Left lung (tissue), 14 donors: ENCODE measurements at places on chromosomes 6 and 20.

- H3K27me3 ChIP-seq: no peaks in the 10 kb centered on the region
- DNase-seq: no peak
- no peaks in the 10 kb centered on the region for H3K4me1 ChIP-seq
- H3K4me3 ChIP-seq: no peak overlapping the region
These were observed 56.1 kb upstream of the THEMIS start for GRCh38 chr6:127956956-127957355.

GRCh38 chr6:36154286-36154685 lies 24.0 kb downstream of the MAPK13 start:
- no peak overlapping the region for H3K4me3 ChIP-seq
- peaks cover 10% of the 10 kb centered on the region for H3K4me1 ChIP-seq
- H3K27me3 ChIP-seq: no peaks in the 10 kb centered on the region
- DNase-seq: no peak
- H3K36me3 ChIP-seq: no peaks in the 10 kb centered on the region

DNA sequence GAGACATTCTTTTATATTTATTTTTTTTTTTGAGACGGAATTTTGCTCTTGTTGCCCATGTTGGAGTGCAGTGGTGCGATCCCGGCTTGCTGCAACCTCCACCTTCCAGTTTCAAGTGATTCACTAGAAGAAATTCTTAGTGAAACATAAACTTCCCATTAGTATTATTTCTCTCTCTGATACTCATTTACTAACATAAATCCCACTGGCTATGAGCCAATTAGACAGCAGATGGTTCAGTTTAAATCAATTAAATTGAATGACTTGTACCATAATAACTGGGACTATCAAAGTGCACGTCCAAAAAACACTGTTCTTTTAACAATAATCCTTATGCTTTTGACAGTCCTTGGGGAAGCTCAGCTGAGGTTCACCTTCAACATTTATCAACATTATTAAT lies 111.2 kb upstream of the PTCHD4 start:
- H3K4me3 ChIP-seq: no peak overlapping the region
- H3K36me3 ChIP-seq: no peaks in the 10 kb centered on the region
- no peaks in the 10 kb centered on the region for H3K4me1 ChIP-seq
- no peak overlapping the region for H3K27ac ChIP-seq
- DNase-seq: no peak
- H3K27me3 ChIP-seq: no peaks in the 10 kb centered on the region

DNA sequence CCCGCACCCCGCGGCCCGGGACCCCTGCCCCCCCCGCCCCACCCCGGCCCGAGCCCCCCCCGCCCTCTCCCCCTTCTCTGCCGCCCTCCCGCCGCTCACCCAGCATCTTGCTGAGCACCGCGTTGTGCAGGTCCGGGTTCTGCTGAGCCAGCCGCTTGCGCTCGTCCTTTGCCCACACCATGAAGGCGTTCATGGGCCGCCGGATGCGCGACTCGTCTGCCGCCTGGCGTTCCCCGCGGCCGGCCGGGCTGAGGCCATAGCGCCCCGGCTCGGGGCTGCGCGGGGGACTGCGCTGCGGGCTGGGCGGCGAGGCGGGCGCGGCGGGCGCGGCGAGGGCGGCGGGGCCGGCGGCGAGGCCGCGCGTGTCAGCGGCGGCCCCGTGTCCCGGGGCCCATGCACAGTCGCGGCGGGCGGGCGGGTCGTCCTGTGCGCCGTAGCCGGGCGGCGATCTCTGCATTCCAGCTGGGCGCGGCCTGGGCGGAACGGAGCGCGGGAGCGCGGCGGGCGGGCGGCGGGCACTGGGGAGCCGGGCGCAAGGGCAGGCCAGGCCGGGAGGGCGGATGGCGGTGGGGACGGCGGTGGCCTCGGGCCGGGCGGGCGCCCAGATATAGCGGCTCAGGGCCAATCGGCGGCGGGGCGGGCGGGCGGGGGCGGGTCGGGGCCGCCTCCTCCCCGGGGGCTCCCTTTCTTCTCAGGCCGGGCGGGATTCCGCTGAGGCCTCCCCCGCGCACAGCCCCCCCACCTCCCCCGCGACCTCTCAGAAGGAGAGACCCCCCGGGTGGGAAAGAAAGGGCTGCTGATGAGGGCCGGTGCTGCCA lies at the start of gene SOX18:
TSS of gene SOX18 (minus strand) at position 580 of the 818 bp plus-strand sequence. CDS start at position 457, 123 bp downstream.
- DNase-seq: no peak
- no peaks in the 10 kb centered on the region for H3K36me3 ChIP-seq
- H3K27ac ChIP-seq: peak within 1 kb of the TSS; percentile 71
- peaks cover 36% of the 10 kb centered on the region for H3K27me3 ChIP-seq
- peaks cover 14% of the 10 kb centered on the region for H3K4me1 ChIP-seq

- DNase-seq: peak; percentile 90
- peak overlapping the region; percentile 94 for H3K27ac ChIP-seq
- peak overlapping the region; percentile 88 for H3K4me3 ChIP-seq
- H3K27me3 ChIP-seq: no peaks in the 10 kb centered on the region
These were observed 619 bp downstream of the RREB1 start for GRCh38 chr6:7108196-7108963.
